ENCODE measurements at places on chromosomes 13 and 19.

DNA sequence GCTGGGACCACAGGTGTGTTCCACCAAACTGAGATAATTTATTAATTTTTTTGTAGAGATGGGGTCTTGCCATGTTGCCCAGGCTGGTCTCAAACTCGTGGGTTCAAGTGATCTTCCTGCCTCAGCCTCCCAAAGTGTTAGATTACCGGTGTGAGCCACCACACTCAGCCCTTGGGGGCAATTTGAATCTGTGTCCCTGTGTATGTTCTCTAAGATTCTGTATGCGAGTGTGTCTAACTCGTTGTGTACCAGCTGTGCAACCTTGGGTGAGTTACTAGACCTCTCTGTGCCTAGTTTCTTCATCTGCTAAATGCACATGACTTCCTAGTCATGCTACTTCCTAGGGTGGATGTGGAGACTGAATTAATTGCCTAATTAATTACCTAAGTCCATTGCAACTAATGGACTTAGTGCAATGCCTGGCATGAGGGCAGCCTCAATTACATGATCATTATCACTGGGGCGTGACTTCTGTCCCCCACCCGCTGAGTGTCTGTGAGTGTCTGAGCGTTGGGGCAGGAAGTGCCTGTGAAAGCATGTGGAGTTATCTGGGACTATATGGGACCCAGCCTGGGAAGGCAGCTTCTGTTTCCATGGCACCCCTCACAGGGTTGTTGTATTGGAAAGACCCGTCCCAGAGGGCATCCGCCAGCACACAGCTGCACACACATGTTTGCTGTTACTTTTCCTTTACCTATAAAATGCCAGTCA lies 1.8 kb upstream of the NCCRP1 start:
- no peak for DNase-seq

DNA sequence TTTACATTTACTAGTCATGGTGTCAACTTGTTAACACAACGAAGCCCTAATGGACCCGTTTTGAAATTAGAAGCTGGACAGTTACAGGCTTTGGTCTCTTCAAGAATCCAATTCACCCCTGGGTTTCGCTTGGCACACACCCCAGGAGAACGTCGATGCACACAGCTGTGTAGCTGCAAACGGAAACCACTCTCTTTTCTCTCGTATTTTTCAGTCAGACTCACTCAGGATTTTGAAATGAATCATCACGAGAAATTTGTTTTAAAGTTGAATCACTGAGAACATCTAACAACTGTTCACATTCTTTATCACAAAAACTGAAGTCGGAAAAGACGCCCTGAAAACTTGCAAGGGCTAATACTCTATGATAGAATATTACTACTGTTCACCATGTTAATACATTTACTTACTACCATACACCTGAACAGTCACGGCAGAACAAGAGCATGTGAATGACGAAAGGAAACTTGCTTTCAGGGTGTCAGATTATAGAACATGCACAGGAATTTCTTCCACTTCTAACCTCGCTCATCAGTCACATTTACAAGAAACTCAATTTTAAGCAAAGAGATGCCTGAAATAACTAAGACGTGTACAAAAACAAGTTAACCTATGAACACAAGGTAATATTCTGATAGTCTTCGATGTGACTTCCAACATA lies 4.7 kb downstream of the PNMA8A start:
- DNase-seq: no peak

GRCh38 chr19:40800997-40801377 lies 2.0 kb downstream of the EGLN2 start:
- no peak for DNase-seq

- no peak for DNase-seq
These were observed 7.6 kb downstream of the LGALS4 start for GRCh38 chr19:38805180-38805579.

DNA sequence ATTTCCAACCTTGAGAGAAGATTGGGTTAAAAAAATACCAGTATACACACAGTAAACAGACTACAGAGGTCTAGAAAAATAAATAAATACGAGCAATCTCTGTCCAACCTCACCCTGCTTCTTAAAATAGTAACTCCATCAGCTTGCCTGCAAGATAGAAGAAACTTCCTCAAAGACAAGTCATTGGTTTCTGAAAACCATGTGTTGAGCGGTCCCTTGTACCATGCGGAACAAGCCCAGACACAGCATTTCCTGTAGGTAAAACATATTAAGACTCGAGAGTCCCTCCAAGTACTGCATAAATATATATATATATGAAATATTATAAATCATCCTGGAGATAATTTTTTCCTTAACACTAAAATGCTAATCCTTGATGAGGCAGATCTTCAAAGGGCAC lies 157.4 kb downstream of the MZT1 start:
- DNase-seq: no peak

- no peak for DNase-seq
These were observed 52.5 kb upstream of the GTF3A start for GRCh38 chr13:27371932-27372331.

DNA sequence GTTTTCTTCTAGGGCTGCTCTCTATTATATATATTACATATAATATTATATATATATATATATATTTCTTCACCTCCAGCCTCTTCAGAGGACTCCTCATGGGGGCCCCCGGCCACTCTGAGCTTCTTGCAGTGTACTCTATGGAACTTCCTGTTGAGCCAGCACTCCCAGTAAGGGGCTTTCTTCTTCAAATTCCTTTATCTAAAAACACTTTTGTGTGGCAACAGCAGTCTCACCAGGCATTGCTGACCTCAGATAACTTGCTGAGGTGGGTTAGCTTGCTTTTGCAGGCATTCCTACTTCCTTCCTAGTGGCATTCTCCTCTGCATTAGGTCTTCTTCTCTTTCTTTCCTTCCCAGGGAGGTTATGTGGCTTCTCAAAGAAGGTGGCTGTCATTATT lies 381.5 kb downstream of the MYO16 start:
- DNase-seq: no peak

GRCh38 chr19:41641879-41642485 lies 15.1 kb upstream of the CEACAM4 start:
- peak; percentile 67 for DNase-seq

DNA sequence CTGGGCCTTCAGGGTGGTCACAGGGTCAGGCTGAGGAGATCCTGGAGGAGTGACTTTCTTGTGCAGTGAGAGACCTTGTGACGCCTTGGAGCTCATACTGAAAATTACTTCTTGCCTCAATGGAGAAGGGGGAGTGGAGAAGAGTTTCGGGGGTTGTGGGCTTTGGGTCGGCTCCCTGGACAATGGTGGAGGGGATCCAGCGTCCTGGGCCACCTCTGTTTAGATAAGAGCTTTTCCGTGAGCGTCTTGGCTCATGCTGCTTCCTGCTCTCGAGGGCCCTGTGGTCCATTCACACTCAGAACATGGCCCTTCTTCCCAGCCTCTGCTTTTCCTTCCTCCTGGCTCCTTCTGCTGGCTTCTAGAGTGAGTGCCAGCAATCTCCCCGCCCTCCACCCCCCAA lies 81.9 kb downstream of the FLT1 start:
- DNase-seq: no peak

DNA sequence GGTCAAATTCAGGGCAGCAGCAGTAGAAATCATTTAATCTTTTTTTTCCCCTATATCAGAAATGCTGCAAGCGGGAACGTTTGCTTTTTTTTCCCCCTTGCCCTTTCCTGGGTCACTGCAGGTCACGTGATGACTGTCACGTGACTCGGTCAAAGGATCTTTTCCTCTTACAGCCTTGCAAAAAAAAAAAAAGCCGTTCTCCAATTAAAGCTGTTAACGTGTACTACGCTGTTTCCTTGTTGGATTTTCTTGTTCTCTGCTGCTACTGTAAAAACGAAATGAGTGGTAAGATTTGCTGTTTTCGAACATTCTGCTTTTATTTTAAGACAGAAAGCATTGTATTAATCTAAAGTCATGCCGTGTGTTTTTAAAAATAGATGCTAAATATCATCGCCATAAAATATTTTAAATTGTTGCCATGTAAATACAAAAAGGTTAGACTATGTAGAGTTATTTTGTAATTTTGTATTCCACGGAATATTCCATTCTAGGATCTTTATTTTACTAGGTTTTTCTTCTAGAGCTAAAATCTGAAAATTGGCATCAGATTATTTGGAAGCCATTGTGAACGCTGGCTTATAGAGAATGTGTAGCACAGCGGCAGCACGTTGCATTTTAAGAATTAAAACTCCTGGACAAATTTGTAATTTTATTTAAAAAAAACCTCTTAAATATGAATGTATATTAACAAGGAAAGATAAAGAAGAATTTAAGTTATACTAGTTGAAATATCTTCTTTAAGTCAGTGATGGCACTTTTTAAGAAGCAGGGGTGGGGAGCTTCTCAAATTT lies 109.8 kb upstream of the MLNR start:
- peak; percentile 76 for DNase-seq

GRCh38 chr13:106343836-106344235 lies 191.6 kb downstream of the EFNB2 start:
- no peak for DNase-seq

DNA sequence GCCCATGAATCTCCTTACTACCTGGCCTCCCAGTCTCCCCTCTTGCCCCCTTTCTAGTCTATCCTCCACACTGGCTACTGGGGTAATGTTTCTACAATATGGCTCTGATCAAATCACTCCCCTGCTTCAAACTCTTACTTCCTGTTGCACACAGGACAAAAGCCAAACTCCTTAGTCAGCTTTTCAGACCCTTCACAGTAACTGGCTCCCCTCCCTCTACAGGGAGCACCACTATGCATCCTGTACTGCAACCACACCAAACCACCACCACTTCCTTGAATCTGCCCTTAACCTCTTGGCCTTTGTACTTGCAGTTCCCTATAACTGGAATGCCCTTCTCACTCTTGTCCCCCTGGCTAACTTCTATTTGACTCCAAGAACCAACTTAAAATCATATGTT lies 32.2 kb downstream of the DEDD2 start:
- DNase-seq: peak; percentile 31

- DNase-seq: peak; percentile 71
These were observed at the start of gene GNA15 for GRCh38 chr19:3135961-3136683. TSS of gene GNA15 (plus strand) at chr19:3136033. CDS start at chr19:3136451, 418 bp downstream.

GRCh38 chr13:52810011-52810410 lies 38.4 kb downstream of the PCDH8 start:
- DNase-seq: no peak

GRCh38 chr13:77789376-77789775 lies 91.9 kb downstream of the SLAIN1 start:
- DNase-seq: no peak

- no peak for DNase-seq
These were observed 113.9 kb downstream of the SLC7A1 start for GRCh38 chr13:29481603-29482002.

DNA sequence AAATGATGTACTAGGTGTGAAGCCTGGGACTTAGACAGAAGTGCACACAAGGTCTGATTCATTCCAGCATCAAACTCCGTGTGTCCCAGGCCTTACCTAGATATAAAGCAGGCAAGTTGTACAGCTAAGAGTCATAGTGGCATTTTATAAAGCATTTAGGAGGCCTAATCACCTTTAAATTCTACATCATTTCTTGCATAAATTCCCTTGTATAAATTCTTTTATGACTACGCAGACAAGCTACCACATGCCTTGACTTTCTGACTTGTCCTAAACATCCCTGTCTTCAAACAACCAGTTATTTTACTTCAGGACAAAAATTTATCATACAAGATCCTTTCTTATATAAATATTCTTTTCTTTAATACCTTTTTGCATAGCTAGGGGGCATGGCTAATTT lies 22.5 kb downstream of the TMEM255B start:
- DNase-seq: no peak

GRCh38 chr13:109163037-109163379 lies 533.6 kb downstream of the MYO16 start:
- no peak for DNase-seq

- no peak for DNase-seq
These were observed 220.3 kb downstream of the KLF12 start for GRCh38 chr13:73913751-73914518.

DNA sequence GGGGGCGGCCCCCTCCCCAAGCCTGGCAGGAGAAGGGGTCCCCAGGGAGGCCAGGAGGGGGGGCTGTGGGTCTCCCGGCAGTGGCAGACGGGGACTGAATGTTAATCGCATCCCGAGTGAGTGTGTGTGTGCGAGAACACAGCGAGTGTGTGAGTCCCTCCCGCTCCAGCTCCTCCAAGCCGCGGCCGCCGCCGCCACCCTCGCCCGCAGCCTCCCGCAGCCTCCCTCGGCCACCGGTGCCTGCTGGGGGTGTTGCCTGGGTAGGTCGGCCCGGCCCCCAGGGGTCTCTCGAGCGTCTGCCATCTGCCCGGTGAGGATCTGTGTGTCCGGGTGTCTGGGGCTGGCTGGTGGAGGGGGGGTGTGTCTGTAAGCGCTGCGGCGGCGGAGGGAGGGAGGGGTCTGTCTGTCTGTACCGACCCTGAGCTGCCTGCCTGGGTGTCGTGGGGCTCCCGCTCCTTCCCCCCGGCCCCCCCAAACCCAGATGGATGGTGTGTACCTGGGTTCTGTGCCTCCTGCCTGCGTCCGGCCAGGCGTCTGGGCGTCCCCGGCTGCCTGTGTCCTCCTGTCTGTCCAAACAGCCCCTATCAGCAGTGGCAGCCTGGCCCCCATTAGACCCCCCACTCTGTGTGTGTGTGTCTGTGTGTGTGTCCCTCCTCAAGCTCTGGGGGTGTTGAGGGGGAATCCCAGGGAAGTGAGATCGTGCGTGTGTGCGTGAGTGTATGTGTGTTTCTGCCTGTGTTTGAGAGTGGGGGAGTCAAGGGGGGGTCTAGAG lies at the start of gene GRIN2D:
Gene GRIN2D, plus strand, starts transcription at position 110 of the 772 bp plus-strand sequence. CDS start 4,725 bp downstream, outside the sequence.
- DNase-seq: peak; percentile 44

- DNase-seq: no peak
These were observed 13.9 kb downstream of the SLITRK5 start for GRCh38 chr13:87684850-87685742.

GRCh38 chr19:13091400-13092157 lies 11.1 kb downstream of the LYL1 start:
- DNase-seq: no peak

DNA sequence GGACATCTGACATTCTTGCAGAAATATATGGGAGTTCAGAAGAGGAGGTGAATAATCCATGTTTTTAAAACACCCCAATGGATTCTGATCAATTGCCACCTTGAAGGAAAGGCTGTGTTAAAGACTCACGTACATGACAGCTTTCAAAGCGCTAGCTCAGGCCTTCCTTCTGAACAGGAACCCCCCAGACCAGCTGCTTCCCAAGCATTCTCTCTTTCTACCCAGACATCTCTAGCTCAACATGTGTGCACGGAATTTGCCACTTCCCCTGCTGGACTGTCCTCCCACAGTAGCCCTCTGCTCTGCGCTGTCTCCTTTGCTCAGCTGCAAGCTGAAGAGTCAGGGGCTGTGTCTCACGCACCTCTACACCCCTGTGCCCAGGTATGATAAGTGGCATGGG lies 54.5 kb downstream of the STK24 start:
- DNase-seq: no peak

GRCh38 chr13:83691966-83692365 lies 190.3 kb downstream of the SLITRK1 start:
- no peak for DNase-seq
